IPS DF 6.9 (cell line): ENCODE measurements at places on chromosomes 4 and X.

DNA sequence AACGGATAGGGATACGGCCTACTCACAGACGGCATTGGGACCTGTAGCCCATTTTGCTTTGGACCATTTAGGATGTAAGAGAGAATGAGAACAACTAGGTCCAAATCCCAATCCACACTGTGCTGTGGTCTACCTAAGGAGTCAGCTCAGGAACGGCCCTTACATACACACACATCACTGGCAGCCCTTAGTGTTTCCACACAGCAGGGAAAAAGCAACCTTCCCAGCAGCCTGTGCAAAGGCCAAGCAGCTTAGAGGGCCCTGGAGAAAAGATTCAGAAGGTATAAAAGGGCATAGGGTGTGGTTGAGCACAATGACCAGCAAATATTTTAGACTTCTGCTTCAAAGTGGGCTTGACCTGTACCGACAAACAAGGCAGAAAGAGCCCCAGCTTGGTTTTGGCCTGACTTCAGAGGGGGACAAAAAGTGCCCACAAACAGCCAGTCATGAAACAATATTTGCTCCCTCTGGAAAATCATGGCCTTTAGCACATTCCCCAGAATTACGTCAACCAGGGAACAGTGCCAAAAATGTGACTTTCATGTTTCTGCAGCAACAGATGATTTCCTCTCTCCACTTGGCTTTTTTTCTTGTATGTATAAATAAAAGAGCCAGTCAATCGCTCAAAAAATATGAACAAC lies 359.5 kb upstream of the FGF16 start:
- DNase-seq = no peak

- DNase-seq = no peak
Measured at GRCh38 chrX:69539437-69539836, 35.3 kb downstream of the NALF2 start.

DNA sequence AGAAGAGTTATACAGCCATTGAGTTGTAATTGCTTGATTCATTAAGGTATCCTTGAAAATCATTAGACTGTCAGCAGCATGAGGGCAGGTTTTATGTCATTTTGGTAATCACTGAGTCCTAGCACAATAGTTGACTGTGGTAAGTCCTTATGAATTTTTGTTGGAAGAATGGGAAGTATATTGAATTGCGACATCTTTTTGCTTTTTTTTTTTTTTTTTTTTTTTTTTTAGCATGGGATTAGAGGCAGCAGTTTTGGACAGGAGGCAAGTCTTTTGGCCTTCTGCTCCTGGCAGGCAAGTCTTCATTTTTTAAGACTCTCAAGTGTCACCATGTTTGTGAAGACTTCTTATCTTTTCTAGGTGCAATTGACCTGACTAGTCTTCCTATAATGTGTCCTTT lies 29.7 kb downstream of the PRRG1 start:
- no peak for DNase-seq

- DNase-seq = no peak
Measured at GRCh38 chrX:119688911-119689321, 4.1 kb downstream of the SEPTIN6 start.

DNA sequence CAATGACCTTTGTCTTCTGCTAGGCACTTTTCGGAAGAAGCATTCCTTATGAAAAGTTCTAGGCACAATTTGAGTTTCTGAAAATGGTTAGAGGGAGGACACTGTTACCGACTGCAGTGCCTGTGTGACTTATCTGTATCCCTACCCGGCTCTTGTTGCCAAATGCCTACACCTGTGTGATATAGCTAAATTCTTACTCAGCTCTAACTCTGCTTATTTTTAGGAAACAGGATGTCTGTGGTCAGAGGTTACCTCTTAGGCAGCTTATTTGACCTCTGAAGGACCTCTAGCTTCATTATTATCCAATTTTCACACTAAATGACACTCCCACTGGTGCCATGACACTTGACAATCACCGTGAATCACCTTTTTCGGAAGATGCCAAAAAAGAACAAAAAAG lies 561.1 kb upstream of the SMIM31 start:
- no peak for DNase-seq

GRCh38 chr4:158255727-158256324 lies 45.5 kb downstream of the TMEM144 start:
- DNase-seq = no peak
